Activated effector memory CD4-positive, alpha-beta T cell treated with Interleukin-2 at 50 U/mL for 16 hours (primary cell): ENCODE measurements at places on chromosomes 1 and 21.
A peak's percentile ranks its signal among the peaks of the same experiment; 100 is the strongest.

DNA sequence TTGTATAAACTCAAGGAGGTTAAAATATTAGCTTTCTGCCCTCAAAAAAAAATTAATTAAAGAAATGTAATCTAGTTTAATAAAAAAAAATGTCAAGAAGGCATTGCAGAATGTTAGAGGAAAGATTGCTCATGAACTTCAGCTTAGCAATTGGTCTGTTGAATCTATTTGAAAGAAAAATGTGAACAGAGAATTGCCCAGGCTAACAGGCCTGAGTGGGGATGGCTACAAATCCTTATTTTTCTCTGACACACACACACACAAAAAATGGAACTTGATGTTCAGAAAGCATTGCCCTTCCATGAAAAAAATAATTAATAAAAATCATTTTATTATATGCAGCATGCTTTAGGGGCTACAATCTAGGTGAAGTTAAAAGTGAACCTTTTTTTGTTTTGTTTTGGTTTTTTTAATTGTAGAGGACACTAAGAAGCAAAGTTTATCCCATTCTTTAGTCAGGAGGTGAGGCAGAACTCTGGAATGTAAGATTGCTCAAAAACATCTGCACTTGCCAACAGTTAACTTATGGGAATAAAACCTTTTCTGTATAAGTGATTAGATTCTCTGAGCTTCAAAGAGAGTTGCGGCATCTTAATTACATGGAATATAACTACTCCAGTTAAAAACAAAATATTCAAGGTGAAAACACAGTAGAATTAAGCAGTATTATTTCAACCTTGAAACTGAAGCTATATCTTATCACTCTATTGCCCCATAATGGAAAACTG is 658.5 kb upstream of the ADGRL2 start:
- no peak for DNase-seq

DNA sequence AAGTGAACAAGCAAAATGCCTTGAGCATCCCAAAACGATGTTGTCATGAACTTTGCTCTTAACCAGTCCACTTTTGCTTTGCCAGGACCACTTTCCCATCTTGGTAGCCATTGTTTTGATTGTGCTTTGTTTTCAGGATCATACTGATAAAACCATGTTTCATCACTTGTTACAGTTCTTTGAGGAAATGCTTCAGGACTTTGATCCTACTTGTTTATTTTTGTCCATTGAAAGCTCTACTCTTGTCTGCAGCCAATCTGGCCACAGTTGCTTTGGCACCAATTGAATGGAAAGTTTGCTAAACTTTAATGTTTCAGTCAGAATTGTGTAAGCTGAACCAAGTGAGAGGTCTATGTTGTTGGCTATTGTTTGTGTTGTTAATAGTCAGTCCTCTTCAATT is 12.8 kb downstream of the PLPPR4 start:
- DNase-seq: no peak

GRCh38 chr1:62800825-62801306 is 16.9 kb downstream of the ATG4C start:
- no peak for DNase-seq

DNA sequence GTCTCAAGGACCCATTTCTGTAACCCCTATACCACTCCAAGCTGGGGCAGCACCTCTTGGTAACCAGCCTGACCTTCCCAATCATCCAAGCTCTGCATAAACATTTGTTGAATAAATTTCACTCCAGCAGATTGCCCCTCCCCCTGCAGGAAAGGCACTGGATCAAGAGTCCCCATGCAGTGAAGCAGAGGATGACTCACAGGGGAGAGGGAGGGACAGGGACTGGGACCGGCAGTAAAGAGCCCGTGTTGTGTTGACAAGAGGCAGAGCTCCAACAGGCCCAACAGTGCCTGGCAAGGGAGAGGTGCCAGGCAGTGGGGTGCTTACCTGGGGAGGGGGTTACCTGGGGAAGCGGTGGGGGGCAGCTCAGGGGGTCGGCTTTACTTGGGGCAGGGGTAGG is 32.3 kb downstream of the SLC9A1 start:
- DNase-seq: no peak

GRCh38 chr21:46255166-46255565 is 26.6 kb upstream of the LSS start:
- no peak for DNase-seq

DNA sequence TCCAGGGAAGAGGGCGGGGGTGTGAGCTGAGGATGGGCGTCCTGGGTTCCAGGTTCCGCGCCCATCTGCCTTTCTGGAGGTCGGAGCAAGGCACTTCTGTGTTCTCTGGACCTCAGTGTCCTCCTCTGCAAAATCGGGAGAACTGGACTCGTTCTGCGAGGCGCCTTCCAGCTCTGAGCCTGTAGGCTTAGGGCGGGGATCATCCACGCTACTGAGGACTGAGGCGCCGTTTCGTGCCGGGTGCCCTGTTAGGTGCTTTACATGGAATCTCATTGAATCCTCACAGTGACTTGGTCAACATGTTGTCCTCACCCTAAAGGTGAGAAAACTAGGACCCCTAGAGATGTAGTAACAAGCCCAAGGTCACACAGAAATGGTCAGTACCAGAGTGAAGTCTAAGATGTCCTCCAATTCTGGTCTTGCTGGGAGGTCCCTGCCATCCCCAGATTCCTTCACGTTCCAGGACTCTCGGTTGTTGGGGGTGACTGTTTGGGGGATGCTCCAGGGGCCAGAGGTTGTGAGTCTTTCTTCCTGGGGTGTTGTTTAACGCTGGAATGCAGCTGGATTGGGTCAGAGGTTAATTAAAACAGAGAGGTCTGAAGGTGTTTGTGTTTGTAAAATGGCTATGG is 677 bp downstream of the PRKAA2 start:
- no peak for DNase-seq

- DNase-seq: no peak
Measured at GRCh38 chr1:88661951-88662699, 21.9 kb upstream of the PKN2 start.

DNA sequence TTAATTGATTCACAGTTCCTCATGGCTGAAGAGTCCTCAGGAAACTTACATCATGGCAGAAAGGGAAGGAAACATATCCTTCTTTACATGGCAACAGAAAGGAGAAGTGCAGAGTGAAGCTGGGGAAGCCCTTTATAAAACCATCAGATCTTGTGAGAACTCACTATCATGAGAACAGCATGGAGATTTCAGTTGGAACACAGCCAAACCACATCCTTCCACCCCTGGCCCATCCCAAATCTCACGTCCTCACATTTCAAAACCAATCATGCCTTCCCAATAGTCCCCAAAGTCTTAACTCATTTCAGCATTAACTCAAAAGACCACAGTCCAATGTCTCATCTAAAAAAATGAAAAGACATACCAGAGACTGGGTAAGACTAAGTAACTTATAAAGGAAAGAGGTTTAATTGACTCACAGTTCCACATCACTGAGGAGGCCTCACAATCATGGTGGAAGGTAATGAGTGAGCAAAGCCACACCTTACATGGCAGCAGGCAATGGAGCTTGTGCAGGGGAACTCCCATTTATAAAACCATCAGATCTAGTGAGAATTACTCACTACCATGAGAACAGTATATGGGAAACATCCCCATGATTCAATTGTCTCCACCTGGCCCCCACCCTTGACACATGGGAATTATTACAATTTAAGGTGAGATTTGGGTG is 105.2 kb downstream of the MRPL39 start:
- no peak for DNase-seq

DNA sequence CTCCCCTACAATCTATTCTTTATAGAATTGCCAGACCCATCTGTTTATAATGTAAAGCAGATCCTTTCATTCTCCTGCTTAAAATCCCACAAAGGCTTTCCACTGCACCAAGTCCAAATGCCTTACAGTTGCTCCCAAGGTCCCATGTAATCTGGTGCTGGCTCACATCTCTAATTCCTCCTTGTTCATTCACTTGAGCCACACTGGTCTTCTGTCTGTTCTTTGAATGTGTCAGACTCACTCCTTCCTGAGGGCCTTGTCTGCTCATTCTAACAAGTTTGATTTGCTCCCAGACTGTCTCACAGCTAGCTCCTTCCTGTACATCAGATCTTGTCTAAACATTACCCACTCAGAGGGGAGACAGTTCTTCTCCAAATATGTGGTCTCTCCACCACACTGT is 38.9 kb downstream of the ALG14 start:
- no peak for DNase-seq

DNA sequence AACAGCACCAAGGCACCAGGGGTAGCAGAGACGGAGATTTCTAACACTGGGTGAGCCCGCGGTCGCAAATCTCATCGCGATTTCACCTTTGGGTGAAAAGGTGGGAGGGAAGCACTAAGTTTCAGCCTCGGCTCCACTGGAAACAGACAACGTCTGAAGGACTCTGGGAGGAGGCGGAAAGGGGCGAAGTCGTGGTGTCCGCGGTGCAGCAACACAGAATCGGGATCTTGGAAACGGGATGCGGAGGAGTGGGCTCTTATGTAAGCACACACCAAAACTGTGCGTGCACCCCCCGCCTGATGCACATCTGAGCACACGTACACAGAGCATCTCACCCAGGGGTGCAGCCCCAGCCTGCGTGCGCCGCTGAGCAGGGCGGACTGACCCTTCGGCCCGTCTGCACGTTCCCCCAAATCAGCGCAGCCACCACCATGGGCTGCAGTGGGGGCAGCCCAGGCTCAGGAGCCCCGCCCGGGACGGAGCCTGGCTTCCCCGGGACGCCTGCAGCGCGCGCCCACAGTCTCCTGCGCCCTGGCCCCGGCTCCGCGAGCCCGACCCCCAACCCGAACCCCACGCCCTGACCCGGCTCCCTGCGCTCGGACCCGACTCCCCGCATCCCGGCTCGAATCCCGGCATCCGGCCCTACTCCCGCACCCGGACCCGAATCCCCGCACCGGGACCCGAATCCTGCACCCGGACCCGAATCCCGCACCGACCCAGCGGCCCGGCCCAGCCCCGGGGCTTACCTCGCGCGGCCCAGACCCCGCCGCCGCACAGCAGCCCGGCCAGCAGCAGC is 670 bp downstream of the CLSTN1 start:
- no peak for DNase-seq

DNA sequence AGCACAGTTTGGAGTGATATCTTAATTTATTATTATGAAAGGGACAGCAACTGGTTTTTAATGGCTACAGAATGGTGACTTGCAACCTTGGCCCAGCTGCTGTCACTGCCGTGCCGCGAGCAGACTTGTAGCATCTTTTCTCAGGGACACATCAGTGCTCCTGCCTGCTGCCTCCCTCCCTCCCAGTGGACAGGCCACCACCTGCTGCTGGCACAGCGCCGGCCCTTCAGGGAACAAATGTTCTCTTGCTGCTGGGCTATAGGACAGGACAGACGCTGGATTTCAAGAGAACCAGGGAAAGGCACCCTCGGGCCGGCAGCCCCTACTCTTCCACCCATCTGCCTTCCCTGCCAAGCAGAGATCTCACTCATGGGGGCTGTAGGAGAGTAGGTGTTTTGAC is 413.8 kb upstream of the NFIA start:
- DNase-seq: no peak

- peak; percentile 46 for DNase-seq
Measured at GRCh38 chr1:50969611-50970508, at the start of gene CDKN2C. CDKN2C (plus strand) TSS chr1:50970245; CDS start chr1:50970369, 124 bp downstream.

DNA sequence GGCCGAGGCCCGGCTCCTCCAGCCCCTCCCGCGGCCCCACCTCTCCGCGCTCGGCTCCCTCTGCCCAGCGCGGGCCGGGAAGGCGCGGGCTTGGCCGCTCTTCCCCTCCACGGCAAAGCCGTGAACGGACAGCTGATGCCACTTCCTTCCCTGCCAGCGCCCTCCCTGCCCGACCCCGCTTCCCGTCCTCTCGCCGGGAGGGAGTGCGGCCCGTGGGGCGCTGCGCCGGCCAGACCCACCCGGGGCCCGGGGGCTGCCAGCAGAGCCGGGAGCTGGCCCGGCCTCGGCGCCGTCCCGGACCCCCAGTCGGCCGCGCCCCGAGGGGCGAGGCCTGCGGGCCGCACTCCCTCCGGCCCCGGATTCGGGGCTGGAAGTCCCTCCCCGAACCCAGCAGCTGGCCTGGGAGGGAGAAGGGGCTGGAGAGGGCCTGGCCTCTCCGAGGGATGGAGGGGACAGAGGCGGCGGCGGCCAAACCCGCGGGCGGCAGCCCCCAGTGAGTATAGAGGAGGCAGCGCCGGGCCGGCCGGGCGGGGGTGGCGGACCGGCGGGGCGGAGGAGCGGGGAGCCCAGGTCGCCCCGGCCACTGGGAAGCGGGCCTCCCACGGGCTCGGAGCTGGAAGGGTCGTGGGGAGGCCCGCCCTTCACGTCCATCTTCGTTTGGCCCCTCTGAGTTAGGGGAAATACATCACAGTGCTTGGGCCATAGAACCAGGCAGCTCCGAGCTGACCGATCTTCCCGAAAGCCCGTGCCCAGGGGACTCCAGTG is at the start of gene KIAA1614:
Gene KIAA1614 (plus strand): TSS at position 97 of the 765 bp plus-strand sequence. CDS start 347 bp downstream, at position 444.
- DNase-seq: no peak
